Aortic smooth muscle cell (primary cell): ENCODE measurements at places on chromosomes 1 and 21. TPM values are rescaled to one million over a fixed set of nuclear protein-coding genes. Genes with fewer than 3 reads are reported as not detected.

The TGFB2 gene
- 5.7 and 12.4 TPM in 2 replicates for total RNA-seq

The TNFAIP8L2 gene
- total RNA-seq, result not detected in 2 replicates

The EDARADD gene
- total RNA-seq, result 0.68 and 2.5 TPM in 2 replicates

The CYP4A22 gene
- not detected in 2 replicates for total RNA-seq

The CDK18 gene
- total RNA-seq, result 0.26 and 0.31 TPM in 2 replicates

The NCMAP gene
- total RNA-seq, result not detected in 2 replicates

The NUF2 gene
- total RNA-seq, result 9.7 and 11.8 TPM in 2 replicates

The L1TD1 gene
- not detected in 2 replicates for total RNA-seq

The NPR1 gene
- total RNA-seq, result 1.2 and 1.9 TPM in 2 replicates

The LCE1D gene
- total RNA-seq, result not detected in 2 replicates

The KRTAP12-1 gene
- total RNA-seq, result not detected in 2 replicates

The LCK gene
- not detected in 2 replicates for total RNA-seq

The FMO1 gene
- total RNA-seq, result 0.12 TPM in 1 of 2 replicates, not detected in the other

The B3GALT5 gene
- under 0.01 TPM in 2 replicates for total RNA-seq

The RAP1GAP gene
- under 0.01 TPM in 1 of 2 replicates, not detected in the other for total RNA-seq

The CLCA1 gene
- not detected in 2 replicates for total RNA-seq

The CHI3L2 gene
- total RNA-seq, result 0.12 and 1.1 TPM in 2 replicates

The HSPA6 gene
- 0.26 and 0.62 TPM in 2 replicates for total RNA-seq
